ENCODE measurements at places on chromosomes 6 and 20. TPM values are rescaled to one million over a fixed set of nuclear protein-coding genes. Genes with fewer than 3 reads are reported as not detected.

Gene PSORS1C1
- 9.2 TPM for total RNA-seq

- no peak for DNase-seq
Measured at GRCh38 chr6:53513519-53513966, 31.4 kb downstream of the GCLC start.

DNA sequence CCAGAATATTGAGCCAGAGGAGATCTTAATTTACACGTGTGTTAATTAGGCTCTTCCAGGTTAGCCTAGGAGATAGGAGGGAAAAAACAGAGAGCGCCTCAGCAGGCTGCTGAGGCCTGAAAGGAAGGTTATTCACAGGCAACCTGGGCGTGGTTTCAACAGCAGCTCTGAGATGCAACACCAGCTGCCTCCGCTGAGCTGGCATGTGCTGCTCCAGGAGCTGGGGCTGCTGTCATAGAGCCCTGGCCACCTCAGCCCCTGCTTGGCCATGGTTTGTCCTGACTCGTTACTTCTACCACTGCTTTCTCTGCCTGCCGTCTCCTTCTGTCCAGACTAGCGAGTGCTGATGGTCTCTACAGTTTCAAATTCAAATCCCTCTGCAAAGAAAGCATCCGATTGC lies 32.4 kb upstream of the RPP40 start:
- DNase-seq = peak; percentile 12

GRCh38 chr6:126805861-126806260 lies 312.6 kb upstream of the RSPO3 start:
- DNase-seq = no peak

DNA sequence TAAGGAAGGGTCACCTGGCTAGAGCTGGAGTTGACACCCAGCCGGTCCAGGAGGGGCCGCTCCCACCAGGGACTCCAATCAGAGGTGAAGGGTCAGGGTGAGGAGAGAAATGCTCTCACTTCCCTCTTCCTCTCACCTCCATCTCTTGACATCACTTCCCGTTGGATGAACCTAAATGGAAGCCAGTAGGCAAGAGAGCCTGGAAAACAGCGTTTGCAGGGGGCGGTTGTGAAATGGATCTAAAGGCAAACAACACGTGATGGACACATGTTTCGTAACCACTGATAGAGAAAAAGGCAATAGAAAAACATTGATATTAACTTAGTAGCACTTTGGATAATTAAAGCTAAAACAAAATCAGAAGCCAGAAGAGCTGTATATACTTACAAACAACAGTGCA lies 105.6 kb upstream of the FOXA2 start:
- no peak for DNase-seq

- peak; percentile 59 for DNase-seq
Measured at GRCh38 chr6:36752187-36752885, 54.7 kb downstream of the RAB44 start.

- no peak for DNase-seq
Measured at GRCh38 chr6:116405138-116405537, 34.4 kb downstream of the DSE start.

DNA sequence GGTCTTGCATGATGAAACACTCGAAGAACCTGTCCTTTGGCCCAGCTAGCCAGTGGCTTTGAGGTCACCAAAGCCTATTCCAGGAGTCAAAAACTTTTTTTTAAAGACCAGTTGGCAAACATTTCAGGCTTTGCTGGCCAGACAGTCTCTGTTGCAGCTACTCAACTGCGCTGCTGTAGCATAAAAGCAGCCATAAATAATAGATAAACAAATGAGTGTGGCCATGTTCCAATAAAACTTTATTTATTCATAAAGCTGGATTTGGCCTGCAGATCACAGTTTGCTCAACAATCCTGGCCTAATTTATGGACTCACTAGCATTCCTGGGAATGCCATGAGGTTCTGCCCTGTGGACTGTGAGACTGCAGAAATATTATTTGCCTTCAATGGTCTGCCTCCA lies 68.8 kb upstream of the LTV1 start:
- no peak for DNase-seq

DNA sequence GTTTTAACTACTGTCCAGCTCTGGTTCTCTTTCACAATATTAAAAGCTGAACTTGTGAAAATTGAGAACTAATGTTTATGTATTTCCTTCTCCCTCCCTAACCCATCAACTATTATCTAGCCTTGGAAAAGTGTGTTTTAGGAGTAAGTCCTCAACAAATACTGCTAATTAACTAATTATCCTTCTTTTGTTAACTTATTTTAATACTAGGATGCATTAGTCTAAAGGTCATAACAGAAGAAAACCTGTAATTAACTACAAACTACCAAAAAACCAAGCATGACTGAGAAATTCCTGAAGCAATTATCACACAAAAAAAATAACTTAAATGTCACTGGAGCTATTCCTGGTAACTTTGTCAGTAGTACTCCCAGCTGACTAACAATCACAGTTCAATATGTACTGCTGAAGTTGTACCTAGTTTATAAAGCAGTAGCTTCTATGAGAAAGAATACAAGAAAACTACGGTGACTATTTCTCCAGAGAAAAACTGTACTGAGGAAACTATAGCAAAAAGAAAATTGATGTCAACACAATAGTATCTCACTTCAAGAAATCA lies 301.9 kb downstream of the LAMA2 start:
- no peak for DNase-seq

Gene AAR2
- 21.9 TPM for total RNA-seq

DNA sequence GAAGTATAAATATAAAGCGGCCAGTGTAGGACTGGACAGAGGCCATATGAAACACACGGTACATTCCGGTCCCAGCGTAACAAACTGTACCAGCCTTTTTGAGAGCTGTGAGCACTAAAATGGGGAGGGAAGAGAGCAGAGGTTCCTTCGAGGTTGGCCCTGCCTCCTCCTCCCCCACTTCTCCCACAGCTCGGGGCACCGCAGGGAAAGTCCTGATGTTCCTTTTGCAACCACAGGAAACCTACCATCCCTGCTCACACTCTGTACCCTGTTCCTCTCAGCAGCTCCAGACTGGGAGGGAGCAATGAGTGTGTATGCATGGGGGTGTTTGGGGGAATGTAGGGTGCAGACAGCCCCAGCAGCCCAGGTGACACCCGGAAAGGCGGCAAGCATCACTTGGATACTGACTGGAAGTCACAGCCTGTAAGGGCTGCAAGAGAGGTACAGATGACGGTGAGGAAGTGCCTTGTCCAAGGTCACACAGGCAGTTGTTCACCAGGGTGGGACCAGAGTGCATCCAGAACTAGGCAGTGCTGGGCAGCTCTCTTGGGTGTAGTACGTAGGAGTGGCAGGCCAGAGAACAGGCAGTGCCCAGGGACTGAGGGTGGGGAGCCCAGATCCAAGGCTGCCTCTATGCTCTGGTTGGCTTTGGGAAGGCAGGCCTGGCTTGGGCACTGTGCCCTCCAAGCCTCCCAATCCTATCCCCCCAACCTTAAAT lies 11.0 kb upstream of the ARMC12 start:
- no peak for DNase-seq

GRCh38 chr20:45311589-45312211 lies 3.6 kb upstream of the MATN4 start:
- DNase-seq = peak; percentile 37

Gene HLA-G
- total RNA-seq = not detected

Gene ZSCAN26
- 14.1 TPM for total RNA-seq

GRCh38 chr20:40768105-40768504 lies 79.1 kb upstream of the MAFB start:
- DNase-seq = no peak

DNA sequence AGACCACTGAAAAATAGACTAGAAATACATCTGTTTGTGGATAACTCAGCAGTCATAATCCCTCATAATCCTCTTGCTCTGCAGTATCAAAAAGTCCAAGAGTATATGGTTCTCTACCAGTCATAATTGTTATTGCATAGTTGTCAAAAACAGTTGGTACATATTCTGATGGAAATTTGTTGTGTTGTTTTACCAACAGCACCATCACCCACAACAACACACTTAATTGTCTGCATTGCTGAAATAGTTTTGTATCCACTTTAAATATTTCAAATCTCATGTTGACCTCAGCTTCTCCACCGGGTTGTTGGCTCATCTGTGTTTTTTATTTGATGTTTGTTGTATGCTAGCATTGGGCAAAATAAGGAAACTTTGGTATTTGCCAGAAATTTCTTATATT lies 39.4 kb downstream of the ITCH start:
- no peak for DNase-seq

Gene LKAAEAR1
- not detected for total RNA-seq

GRCh38 chr6:26202811-26203583 lies 115.8 kb downstream of the HFE start:
- no peak for DNase-seq

DNA sequence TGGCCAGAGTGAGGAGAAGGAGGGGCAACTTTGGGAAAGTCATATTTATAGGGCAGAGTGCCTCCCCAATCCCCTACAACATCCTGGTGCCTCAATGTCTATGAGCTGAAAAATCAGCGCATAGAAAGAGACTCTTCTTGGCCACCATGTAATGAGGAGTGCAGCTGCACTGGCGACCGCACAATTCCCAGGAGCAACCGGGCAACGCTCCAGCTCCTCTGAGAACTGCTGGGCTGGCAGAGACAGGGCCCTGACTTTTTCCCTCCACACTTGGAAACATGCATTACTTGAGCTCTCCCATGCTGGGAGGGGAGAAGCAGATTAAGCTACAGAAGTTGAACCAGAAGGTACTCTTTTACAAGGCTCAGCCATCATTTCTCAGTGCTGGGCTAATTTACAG lies 31.4 kb upstream of the MARCKS start:
- DNase-seq = no peak

GRCh38 chr6:32131439-32131948 lies 1.4 kb upstream of the FKBPL start:
- DNase-seq = no peak

Gene OR5V1
- not detected for total RNA-seq

Gene EYA4
- total RNA-seq = not detected

Gene TAAR6
- total RNA-seq = not detected

GRCh38 chr20:45863543-45864470 lies 6.4 kb downstream of the ZSWIM3 start:
- no peak for DNase-seq

Gene SYTL3
- 0.74 TPM for total RNA-seq

Gene DNAAF9
- 16.7 TPM for total RNA-seq

Gene DUSP15
- total RNA-seq = not detected

- no peak for DNase-seq
Measured at GRCh38 chr6:133377219-133377618, 136.1 kb downstream of the EYA4 start.

GRCh38 chr6:126267626-126268025 lies 72.3 kb upstream of the CENPW start:
- DNase-seq = peak; percentile 80

DNA sequence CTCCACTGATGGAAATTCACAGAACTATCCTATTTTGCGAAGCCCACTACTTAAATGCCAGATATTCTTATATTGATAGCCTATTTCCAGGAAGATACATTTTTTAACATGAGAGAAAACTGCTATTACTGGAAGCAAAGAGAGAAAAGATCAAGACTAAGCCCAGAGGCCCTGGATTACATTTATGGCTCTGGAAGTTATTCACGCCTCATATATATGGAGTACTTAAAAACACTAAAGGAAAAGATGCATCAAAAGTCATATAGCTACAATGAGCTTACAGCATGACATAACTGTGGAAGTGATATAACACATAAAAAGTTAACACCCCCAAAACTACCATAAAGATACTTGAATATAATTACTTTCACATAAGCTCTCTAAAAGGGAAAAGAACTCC lies 19.8 kb downstream of the ATG5 start:
- no peak for DNase-seq

Measured in endothelial cell of umbilical vein (primary cell).